Liver (tissue), 10 donors: ENCODE measurements at places on chromosomes 2 and 18.

GRCh38 chr2:164145093-164145987 is 409.5 kb upstream of the FIGN start:
- no peak for DNase-seq

GRCh38 chr2:112065486-112065885 is 10.4 kb downstream of the TMEM87B start:
- no peak for DNase-seq

DNA sequence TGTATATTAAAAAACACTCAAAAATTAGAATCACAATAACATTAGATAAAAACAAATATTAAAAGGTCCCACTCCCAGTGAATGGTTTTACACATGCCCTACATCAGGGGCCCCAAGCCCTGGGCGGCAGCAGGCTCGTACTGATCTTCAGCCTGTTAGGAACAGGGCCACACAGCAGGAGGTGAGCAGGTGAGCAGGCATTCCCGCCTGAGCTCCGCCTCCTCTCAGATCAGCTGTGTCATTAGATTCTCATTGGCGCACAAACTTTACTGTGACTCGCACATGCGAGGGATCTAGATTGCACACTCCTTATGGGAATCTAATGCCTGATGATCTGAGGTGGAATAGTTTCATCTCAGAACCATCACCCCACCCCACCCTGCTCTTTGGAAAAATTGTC is 74.2 kb downstream of the MBD2 start:
- no peak for DNase-seq

GRCh38 chr2:145906354-145906753 is 1386.4 kb upstream of the ZEB2 start:
- no peak for DNase-seq

- no peak for DNase-seq
These were observed 82.8 kb downstream of the LOXHD1 start for GRCh38 chr18:46574000-46574742.

- no peak for DNase-seq
These were observed 10.7 kb downstream of the ACP1 start for GRCh38 chr2:275466-275865.

DNA sequence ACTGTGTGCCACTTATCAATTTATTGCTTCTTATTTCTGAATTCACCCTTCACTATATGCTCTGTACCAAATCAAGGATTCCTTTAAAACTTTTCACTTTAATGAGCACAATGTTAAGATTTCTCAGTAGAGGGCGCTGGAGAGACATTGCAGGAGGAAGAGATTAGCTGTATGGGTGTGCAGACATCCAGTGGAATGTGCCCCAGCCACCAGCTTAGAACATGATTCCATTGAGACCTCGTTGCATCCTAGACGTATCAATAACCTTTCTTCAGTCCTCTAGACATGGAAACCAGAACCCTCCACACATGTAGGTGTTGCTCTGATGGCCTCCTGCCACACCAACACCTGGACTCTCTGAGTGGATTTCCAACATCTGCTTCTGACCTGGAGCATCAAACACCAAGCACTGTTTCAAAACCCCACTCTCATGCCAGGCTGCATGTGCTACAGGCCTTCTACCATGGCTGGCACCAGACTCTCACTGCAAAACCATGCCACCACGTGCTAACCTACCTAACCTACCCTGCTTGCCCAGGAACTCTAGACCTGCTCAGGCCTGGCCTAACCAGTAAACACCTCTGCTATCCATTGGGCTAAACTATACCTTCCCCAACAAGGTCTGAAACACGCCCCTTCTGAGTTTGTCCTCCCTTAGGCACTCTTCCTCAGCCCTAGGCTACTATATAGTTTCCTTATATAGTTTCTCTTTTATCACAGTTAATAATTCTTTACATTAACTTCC is 633.2 kb upstream of the PKDCC start:
- DNase-seq: no peak

- DNase-seq: no peak
These were observed 311.1 kb downstream of the NR4A2 start for GRCh38 chr2:156021146-156022040.

DNA sequence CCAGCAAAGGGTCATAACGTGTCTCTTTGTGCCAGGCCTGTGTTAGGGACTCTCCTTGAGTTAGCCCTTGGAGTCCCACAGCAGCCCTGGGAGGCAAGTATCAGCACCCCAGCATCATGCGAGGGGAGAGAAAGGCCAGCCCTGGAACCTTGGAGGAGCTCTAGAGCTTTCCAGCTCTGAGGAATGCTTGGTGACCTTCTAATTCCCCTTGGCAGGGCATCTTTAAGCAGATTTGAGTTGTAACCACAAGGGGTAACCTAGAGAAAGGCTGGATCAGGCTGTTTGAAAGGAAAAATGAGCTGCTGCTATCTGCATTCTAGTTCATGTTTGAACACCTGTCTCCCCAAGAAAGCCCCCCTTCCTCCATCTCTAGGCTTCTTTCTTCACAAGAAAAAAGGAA is 23.8 kb upstream of the ODC1 start:
- no peak for DNase-seq

DNA sequence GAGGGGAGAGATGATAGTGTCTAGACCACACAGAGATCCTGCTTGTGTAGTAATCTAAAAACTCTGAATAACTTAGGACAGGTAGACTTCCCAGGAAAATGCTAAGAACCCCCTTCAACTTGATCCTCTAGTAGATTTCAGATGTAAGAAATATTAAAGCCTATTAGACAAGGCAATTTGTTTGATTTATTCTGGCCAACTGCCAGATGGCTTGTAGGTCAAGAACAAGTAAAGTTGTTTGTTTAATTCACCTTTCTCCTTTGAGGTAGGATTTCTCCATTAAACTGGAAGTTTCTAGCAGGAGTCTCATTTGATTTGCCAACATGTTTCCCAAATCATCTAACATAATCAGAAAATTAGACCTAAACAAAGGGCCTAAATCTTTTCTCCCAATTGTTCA is 48.6 kb downstream of the SH3RF3 start:
- no peak for DNase-seq

DNA sequence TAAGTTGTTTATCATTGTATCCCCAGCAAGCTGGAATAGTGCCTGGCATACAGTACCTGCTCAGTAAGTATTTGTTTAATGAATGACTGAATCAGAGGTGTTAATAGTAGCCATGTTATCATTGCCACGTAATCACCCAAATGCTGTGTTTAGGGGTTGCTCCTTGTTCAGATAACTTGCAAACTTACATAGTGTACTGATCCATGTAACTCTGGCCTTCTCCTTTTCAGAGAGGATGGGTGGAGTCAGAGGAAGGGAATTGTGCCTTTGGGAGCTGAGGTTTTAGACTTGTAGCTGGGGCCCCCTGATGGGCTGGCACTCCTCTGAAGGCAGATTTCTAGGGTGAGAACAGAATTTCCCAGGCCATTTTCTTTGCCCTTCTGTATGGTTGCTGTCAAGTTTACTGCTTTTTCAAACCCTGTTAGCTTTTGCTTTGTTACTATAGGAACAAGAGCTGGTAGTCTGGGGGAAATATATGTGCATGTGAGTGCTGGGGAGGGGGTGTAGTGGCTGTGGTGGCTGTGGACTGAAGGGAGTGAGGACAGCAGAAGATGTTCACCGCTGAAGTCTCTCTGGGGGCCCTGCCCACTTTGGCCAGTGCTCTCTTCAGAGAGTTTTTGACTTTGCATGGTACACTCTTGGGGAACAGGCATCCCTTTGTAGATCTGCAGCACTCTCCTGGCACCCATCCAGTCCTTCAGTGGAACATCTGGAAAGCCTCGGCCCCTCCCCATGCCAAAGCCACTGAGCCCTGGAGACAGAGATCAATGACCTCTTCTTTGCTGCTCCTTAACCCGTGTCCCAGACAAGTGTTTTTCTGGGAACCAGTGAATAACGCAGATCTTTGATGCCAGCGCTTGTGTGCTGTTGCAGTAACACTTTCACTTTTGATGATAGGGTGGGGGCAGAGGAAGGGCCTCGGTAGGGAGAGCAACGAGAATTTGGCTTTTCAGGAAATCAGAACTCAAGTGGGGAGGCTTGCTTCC is 209.0 kb downstream of the PRKCE start:
- no peak for DNase-seq
